ENCODE measurements at places on chromosomes 6 and 20. TPM values are rescaled to one million over a fixed set of nuclear protein-coding genes. Genes with fewer than 3 reads are reported as not detected.

DNA sequence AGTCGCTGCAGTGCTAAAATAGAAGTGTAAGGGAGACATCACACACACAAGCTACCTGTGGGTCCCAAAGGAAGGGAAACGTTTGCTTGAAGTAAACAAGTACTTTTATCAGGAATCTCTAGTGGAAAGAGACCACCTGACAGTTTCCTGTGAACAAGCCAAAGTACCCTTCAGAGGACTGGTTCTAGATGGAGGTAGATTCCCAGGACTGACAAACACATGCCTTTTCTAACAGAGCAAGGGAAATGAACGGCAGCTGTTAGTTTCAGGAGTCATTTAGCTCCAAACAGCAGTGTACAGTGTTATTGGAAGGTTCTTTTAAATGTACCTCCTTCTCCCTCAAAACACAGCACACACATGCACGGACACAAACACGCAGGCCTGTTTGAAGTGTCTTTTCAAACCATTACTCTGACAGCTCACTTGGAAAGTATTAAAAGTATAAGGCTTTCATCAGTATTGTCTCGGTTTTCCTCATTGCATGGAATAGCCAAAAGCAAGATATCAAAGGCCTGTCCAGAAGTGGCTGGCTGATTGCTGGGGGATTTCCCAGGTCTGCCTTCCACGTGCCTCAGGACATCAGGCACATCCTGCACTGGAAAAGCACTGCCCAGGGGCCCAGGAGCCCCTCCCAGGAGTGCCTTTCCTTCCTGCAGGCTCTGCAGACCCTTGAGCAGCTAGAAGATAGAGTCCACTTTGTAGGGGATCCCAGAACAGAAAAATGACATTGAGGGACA, 393.2 kb upstream of the SOX4 start:
- no peak for DNase-seq

NNAT gene
- total RNA-seq: 0.42 TPM

DNA sequence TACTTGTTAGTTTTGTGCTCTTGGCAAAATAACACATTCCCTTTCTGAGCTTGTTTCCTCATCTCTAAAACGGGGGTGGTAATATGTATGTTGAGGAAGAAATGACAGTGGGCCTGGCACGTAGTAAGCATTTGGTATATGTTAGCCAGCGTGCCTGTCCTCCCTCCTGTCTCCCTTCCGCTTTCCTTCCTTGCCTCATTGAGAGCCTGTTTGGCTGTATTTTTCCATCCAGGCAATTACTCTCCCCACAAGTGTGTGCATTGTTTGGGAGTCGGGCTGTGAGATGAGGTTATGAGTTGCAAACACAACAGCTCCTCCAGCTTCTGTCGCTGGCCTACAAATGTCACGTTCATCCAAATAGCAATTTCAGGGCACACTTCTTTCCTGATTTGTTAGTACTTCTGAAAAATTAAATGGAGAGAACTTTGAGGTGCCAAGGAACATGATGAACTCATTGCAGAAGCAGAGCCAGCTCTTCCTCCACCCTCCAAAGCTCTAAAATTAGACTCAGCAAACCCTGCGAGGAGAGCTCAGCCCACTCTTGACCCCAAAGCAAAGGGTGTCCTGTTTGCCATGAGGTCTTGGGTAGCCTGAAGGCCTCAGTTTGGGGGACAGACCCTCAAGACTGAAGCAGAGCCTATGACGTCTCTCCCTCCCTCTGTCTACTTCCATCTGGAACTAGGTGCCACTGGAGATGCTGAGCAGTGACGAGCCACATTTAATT, 50.7 kb upstream of the TOX2 start:
- DNase-seq: no peak

DNA sequence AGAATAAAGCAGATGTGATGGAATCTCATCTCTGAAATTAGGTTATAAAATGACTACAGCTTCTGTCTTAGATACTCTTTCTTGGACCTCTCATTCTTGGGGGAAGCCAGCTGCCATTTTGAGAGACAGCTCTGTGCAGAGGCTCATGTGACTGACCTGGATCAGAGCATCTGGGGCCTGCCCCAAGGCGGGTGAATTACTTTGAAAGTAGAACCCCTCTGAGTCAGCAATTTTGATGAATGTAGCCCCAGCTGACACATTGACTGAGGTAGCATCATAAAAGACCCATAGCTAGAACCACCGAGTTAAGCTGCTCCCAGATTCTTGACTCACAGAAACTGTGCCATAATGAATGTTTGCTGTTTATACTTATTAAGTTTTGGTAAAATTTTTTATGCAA, 124.5 kb downstream of the THEMIS start:
- DNase-seq: peak; percentile 52
